Hematopoietic multipotent progenitor cell treated with erythropoietin and hydrocortisone succinate and interleukin-3 and kit ligand, for 4 days (in vitro differentiated cells): ENCODE measurements at places on chromosomes 1 and 21.

GRCh38 chr1:172883387-172883791, 167.4 kb downstream of the TNFSF18 start:
- DNase-seq = no peak

- peak; percentile 42 for DNase-seq
Measured at GRCh38 chr1:150516050-150516591, 569 bp downstream of the FALEC start.

DNA sequence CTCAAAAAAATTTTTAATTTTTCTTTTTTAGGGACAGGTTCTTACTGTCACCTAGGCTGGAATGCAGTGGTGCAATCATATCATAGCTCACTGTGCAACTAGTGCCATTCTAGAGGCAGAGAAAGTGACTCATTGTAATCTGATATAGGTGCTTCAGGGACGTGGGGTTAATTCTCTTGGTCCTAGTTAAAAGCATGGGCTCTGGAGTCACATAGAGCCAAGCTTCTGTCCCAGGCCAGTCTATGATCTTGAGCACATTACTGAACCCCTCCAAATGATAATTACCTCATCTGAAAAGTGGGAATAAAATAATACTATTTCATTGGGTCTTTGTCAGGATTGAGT, 1.1 kb upstream of the ADIPOR1 start:
- DNase-seq = no peak

DNA sequence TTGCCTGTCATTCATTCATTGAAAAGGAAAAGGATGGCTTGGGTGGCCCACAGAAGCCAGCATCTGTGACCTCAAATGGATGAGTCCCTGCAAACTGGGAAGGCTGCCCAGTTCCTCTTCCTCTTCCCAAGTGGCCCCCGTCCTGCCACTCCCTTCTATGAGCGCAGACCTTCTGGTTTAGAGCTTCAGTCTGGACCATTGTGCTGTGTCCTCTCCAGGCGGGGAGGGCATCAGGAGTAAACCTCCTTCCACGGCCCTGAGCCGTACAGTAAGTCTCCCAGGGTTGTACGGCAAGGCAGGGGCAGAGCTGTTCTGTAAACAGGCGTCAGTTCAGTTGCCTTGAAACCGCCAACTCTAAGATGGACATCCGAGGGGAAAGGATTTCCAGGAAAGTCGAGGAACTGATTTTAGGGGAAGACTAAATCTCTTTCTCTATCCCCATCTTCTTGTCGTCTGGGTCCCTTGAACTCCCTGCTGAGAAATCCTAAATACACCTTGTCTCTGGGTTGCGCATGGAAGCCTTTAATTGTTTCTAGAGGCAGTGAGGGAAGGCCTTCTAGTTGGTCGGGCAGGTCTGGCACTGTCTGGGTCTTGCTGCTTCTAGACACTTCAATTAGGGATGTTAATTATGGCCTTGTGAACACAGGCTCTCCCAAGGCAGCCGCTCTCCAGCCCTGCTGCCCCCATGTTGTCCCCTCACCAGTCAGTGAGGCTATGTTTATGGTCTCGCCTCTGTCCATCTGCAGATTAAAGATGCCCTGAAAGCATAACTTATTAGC, 22.1 kb downstream of the SOX13 start:
- no peak for DNase-seq

- no peak for DNase-seq
Measured at GRCh38 chr1:201051399-201051798, 27.9 kb upstream of the KIF21B start.
